Activated CD4-positive, alpha-beta T cell treated with anti-CD3 and anti-CD28 coated beads, Interleukin-2, Interleukin-6, amounts not matched to agents 100 ng/mL and 50 ng/mL, durations not matched to agents 16 hours and 8 hours (primary cell): ENCODE measurements at places on chromosomes 6 and 20.

- no peak for DNase-seq
These were observed 110.6 kb downstream of the BACH2 start for GRCh38 chr6:90186026-90186425.

DNA sequence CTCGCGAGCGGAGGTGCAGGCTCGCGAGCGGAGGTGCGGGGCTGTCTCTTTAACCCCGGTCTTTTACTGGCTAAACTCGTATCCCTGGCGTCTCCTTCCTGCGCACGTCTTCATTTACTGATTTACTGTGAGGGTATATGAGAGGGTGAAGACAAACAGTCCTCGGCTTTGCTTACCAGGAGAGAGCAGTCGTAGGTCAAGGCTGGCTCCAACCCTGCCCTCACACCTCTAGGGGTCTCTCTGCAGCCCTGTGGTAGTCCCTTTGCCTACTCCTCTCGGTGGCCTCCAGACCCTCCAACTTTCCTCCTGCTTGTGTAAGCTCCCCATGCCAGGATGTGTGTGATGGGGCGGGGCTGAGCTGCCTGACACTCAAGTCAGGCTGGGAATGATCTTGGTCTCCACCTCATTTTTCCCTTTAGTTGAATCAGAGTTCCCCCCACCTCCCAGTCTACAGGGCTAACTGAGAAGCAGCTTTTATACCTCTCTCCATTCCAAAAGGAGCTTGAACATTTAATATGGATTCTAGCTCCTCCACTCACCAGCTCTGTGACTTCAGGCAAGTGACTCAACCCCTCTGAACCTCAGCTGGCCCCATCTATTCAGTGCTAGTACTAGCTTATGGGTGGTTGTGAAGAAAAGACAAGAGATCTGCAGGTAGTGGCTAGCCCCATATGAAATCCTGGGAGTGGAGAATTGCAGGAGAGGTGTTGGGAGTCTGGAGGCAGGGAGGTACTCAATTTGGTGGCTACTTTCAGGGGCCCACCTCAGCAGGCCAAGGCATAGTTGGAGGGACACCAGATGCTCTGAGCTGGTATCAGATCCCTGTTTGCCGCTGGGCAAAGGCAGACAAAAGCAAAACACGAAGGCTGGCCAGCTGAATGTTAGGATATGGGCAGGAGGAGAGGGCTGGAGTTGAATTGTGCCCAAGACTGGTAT, 902 bp downstream of the SLC29A1 start:
- no peak for DNase-seq

- no peak for DNase-seq
These were observed 211.9 kb upstream of the FUT9 start for GRCh38 chr6:95803889-95804288.

DNA sequence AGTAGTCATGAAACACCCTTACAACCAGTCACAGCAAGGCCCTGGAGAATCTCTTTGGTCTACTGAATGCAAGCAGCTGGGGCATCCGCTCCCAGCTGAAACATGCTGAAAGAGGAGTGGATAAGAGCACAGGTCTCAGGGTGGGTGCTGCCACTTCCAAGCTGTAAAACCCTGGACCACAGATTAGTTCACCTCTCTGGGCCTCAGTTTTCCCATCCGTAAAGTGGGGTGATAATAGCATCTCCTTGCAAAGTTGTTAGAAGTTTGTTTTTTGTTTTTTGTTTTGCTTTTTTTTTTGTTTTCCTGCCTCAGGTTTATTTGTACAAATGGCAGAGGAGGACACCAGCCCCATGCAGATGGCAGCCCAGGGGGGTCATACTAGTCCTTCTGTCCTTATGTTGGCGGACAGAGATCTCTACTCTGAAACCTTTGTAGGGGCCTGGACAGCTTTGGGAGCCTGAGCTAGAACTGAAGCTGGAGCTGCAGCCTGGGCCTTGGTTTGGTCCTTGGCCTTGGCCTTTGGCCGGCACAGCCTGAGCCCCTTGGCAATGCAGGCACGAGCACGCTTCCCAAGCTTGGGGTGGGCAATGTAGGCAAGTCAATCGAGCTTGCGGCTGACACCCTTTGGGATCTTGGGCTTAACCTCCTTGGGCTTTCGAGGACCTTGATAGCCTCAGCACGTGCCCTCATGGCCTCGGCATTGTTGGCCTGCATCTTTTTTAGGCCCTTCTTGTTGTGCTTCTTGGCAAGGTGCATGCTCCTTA, 38.2 kb downstream of the MRPL14 start:
- no peak for DNase-seq

GRCh38 chr6:41645007-41645618, 6.8 kb downstream of the MDFI start:
- no peak for DNase-seq

- no peak for DNase-seq
These were observed 127.8 kb downstream of the LRRC1 start for GRCh38 chr6:53922539-53922981.

DNA sequence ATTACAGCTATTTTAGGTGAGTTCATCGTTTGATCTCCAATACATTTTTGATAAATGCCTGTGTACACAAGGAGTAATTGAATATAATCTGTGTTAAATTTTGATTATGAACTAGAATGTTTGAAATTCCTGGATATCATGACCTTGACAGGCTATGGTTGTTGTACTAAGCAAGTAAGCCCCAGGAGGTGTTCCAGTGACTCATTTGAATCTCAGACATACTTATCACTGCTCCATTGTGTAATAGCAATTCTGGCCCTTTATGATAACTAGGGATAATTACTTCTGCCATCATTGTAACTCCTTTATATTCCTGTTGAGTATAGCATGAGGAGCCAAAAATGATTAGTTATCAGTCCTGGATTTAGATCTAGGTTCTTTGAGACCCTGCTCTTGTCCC, 1424.6 kb upstream of the ADGRB3 start:
- no peak for DNase-seq

DNA sequence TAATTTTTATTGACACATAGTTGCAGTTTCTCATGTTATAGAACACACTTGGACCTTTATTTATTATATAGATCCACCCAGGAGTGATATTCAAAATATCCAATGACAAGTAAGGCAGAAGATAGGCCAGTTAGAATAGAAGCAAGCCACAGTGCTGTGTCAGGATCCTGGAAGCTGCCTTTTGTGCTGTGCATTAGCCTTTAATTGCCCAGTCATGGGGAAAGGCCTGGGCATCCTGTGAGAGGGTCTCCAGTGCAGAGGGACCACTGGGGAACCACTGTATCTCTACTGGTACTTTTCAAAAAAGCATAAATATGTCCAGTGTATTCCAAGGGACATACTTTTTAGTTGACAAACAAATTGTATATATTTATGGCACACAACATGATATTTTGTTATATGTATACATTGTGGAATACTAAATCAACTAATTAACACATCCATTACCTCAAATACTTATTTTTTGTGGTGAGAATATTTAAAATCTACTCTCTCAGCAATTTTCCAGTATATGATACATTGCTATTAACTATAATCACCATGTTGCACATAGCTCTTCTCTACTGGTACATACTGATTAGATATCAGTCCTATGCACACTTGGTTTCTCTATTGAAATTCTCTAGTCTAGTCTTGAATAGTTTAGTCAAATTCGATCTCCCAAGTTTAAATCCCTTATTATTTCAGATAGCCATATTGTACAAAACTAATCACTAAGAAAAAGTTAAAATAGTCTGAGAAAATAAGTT, 59.5 kb downstream of the CDC40 start:
- DNase-seq: no peak

DNA sequence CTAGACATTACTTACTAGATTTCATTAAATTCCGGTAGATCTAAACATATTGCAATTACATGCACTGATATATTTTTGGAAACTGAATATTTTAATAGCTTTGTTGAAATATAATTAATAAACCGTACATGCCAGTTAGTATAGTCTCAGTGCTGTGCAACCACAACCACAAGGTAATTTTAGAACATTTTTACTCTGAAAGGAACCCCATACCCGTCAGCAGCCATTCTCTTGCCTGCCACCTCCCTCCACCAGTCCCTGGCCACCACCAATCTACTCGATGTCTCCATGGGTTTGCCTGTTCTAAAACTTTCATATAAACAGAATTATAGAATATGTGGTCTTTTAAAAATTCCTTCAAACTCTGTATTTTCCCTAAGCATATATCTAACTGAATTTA, 293.9 kb downstream of the THBS2 start:
- DNase-seq: no peak

DNA sequence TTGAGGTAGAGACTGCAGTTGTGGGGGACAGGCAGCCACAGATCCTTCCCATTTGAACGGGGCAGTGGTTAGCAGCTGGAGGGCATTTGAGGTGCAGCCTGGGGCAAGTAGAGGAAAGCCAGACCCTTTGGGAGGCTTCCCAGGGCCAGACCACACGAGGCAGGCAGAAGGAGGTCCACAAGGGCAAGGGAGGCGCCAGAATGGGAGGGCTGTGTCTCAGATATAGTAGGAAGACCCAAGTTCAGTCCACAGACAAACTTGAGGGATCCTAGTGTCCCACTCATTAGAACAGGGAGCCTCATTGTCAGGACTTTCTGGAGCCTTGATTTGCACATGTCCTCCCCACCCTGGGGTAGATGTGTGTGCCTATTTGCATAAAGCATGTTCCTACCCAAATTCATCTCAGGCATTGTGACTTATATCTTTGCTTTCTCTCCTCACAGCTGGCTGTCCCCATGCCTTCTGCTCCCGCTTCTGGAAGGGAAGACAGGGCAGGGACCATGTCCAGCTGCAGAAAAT, 166.0 kb downstream of the VEGFA start:
- DNase-seq: no peak

DNA sequence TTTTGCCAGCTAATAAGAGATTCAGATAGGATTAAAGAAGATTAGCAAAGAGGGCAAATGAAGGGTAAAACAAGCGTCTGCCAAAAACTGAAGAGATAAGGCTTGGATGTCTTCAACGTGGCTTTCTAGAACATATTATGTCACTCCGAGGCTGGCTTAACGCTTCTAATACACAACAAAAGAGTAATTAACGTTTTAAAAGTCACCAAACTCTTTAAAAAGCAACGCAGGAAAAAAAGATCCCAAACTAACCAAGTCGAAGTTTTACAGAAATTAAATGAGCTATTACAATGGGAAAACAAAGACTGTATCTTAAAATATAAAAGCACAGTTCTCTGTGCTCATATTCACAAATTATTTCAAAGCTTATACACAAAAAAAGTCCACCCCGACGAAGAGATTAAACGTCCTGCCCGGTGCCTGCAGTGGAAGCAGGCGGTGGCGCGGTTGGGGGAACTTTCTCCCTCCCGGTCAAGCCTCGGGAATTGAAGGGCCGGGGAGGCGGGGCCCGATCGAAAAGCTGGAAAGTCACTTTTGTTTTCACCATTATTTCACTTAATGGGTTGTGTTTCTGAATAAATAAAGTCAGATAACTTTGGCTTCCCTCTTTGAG, 1.2 kb downstream of the MAK start:
- DNase-seq: no peak

- no peak for DNase-seq
These were observed 118.3 kb downstream of the PSMB1 start for GRCh38 chr6:170434821-170435155.

DNA sequence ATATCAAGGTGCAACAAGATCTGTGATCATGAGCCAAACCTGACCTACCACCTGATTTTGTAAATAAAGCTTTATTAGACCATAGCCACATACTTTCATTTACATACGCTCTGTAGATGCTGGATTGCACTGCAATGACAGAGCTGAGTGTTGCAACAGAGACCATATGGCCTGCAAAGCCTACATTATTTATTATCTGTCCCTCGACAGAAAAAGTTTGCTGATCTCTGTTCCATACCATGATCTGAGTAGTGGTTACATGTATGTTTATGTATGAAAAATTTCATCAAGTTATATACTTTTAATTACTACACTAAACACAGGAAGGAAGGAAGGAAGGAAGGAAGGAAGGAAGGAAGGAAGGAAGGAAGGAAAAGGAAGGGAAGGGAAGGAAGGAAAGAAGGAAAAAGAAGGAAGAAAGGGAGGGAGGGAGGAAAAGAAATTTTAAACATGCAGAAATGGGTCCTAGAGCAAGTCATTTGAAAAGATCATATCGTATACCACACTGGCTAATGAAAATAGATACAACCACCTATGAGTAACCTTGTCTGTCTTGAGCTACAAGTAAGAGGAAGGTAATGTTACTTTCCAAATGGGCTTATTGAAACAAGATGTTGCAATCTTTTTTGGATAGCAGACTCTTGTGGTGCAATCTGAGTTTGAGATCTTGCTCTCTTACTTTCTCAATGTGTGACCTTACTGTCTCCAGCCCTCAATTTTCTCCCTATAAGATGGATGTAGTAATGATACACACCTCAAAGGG, 441.0 kb downstream of the KIF16B start:
- DNase-seq: no peak

DNA sequence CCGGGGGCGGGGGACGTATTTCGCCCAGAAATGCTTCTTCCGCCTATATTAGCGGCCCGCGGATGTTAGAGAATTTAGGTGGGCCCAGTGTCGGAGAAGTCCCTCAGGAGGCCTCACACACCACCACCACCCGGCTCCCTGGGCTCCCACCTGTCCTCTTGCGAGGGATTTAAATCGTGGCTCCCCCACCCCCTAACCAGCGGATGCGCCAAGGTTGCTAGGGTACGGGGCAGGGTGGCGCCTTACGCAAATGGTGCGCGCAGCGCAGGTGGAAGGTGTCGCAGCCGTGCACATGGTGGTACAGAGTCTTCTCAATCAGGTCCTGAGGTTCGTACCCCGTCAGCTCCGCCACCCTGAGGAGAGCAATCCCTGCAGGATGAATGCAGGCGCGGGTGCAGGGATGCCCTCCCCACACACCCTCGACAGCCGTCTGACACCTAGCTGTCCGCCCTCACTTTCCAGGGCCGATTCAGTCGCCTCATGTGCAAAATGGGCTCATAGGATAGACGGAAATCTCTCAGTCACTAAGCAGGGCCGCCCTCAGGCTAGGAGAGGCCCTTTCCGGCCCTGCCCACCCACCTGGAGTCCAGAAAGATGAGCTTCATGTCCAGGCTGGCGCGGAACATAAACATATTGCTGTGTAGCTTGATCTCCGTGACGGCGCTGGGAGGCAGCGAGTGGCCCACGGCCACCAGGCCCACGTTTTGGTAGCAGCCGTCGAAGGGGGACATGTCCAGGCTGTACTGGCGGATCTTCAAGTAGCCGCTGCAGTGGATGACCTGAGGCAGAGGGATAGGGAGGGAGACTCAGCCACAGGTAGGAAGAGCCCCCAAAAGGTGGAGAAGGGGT, 16.6 kb downstream of the SIM1 start:
- DNase-seq: no peak

GRCh38 chr20:57993716-57994431, 234.6 kb downstream of the ANKRD60 start:
- no peak for DNase-seq

DNA sequence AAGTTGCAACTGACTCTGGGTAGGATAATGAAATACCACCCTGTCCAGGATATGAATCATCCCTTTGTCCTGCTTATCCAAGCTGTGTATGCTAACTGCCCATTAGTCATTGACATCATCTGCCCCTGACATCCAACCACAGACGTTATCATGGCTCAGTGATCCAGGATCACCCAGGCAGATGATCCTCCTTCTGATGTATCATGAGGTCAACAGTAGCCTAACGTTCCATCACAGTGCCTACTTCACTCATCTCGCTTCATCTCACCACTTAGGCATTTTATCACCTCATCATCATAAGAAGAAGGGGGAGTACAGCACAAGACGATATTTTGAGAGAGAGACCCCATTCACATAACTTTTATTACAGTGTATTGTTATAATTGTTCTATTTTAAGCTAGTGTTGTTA, 13.4 kb upstream of the BTN3A2 start:
- no peak for DNase-seq
